Heart right ventricle (tissue), 16 donors: ENCODE measurements at places on chromosomes 6 and 20. TPM values are rescaled to one million over a fixed set of nuclear protein-coding genes. Genes with fewer than 3 reads are reported as not detected.

DNA sequence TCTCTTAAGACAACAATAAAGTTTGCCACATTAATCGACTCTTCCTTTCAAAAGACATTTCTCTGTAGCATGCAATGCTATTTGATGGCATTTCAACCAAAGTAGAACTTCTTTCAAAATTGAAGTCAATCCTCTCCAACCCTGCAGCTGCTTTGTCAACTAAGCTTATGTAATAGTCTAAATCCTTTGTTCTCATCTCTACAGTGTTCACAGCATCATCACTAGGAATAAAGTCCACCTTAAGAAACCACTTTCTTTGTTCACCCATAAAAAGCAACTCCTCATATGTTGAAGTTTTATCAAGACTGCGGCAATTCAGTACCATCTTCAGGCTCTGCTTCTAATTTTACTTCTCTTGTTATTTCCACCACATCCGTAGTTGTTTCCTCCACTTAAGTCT, 11.5 kb upstream of the BLOC1S5 start:
- peaks cover 13% of the 10 kb centered on the region for H3K4me1 ChIP-seq
- no peaks in the 10 kb centered on the region for H3K27me3 ChIP-seq
- H3K36me3 ChIP-seq = no peaks in the 10 kb centered on the region
- no peak for DNase-seq

GRCh38 chr6:163756079-163756478, 341.6 kb downstream of the QKI start:
- no peaks in the 10 kb centered on the region for H3K27me3 ChIP-seq
- no peak overlapping the region for H3K27ac ChIP-seq
- H3K4me3 ChIP-seq = no peak overlapping the region
- H3K4me1 ChIP-seq = no peaks in the 10 kb centered on the region
- DNase-seq = no peak

AGPAT4 gene
- total RNA-seq = 2.6 TPM

GRCh38 chr6:105196076-105196475, 16.3 kb upstream of the POPDC3 start:
- H3K4me1 ChIP-seq = no peaks in the 10 kb centered on the region
- no peaks in the 10 kb centered on the region for H3K36me3 ChIP-seq
- no peak overlapping the region for H3K4me3 ChIP-seq
- H3K27ac ChIP-seq = no peak overlapping the region
- H3K27me3 ChIP-seq = no peaks in the 10 kb centered on the region

DNA sequence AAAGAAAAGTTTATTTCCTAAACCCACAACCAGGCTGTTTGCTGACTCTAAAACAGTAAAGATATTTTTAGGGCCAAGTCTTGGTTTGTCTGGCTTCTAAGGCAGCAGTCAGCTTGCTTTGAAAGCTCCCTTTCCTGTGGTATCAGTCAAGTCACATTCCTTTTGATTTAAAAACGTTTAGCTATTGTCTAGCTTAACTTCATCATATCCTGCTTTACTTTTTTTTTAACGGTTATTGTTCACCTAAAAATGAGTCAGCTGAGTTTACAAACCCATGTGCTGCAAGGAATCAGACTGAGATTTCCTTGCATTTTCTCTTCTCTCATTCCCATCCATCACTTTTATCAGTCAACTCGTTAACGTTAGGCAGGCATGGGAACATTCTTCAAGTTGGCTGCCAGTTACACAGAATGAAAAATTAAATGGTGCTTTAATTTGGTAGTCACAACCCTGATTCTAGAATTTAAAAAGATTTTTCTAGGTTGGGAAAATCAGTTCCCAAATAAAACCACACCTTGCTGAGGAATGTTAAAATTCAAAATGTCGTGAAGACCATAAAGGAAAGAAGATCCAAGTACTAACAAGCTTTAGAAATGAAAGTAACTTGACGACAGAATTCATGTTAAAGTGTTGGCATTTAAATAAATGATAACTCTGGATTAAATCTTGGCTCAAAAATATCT, 45.9 kb downstream of the ELOVL5 start:
- no peak for DNase-seq
- no peaks in the 10 kb centered on the region for H3K36me3 ChIP-seq
- peaks cover 75% of the 10 kb centered on the region for H3K4me1 ChIP-seq
- H3K27ac ChIP-seq = peak overlapping the region; percentile 83
- no peaks in the 10 kb centered on the region for H3K27me3 ChIP-seq

DNA sequence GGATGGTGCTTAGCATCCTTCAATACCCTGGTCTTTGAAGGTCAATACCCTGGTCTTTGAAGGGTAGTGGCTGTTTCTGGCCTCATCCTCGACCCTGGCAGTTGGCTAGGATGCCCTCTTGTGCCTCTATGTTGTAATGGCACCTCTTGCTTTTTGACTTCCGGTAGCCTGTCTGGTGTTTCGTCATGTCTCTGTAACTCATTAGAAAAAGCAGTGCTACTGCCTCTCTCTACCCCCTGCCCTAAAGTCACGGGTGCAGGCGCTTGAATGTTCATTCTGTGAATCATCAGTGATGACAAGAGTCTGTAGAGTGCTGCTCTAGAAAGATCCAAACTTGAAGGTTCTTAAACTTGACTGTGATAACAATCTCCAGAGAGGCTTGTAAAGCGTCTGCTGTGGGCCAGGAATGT, 28.3 kb downstream of the RSPO4 start:
- H3K4me3 ChIP-seq = no peak overlapping the region
- no peak for DNase-seq
- H3K36me3 ChIP-seq = no peaks in the 10 kb centered on the region

- no peak for DNase-seq
- no peak overlapping the region for H3K27ac ChIP-seq
- no peak overlapping the region for H3K4me3 ChIP-seq
- H3K27me3 ChIP-seq = no peaks in the 10 kb centered on the region
Observed at GRCh38 chr20:39532205-39532604, 570.1 kb downstream of the DHX35 start.

GRCh38 chr6:32127409-32127716, 683 bp downstream of the ATF6B start:
- H3K36me3 ChIP-seq = peaks cover 33% of the 10 kb centered on the region
- peaks cover 28% of the 10 kb centered on the region for H3K4me1 ChIP-seq
- peak overlapping the region; percentile 81 for H3K27ac ChIP-seq
- peak overlapping the region; percentile 60 for H3K4me3 ChIP-seq
- H3K27me3 ChIP-seq = no peaks in the 10 kb centered on the region

- H3K27me3 ChIP-seq = no peaks in the 10 kb centered on the region
- no peak for DNase-seq
- no peak overlapping the region for H3K27ac ChIP-seq
- H3K4me3 ChIP-seq = no peak overlapping the region
- no peaks in the 10 kb centered on the region for H3K36me3 ChIP-seq
- no peaks in the 10 kb centered on the region for H3K4me1 ChIP-seq
Observed at GRCh38 chr6:2534406-2535042, 216.2 kb downstream of the MYLK4 start.

DNA sequence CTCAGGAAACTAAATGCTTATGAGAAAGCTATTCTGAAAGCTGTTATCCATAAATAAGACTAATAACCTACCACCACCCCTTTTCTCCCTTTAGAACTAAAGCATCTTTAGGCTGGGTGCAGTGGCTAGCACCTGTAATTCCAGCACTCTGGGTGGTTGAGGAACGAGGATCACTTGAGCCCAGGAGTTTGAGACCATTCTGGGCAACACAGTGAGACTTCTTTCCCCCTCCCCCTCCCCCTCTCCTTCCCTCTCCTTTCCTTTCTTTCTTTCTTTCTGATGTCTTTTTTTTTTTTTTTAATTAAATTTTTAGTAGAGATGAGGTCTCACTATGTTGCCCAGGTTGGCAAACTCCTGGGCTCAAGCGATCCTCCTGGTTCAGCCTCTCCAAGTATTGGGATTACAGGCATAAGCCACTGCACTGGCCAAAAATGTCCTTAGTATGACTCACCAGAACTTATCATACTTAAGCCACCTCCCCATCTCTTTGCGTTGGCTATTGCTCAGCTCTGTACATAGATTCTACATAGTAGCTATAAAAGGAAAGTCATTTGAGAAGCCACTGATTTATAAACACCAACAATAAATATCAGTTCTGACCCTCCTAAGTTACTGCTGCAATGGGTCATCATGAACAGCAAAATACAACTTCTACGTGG, 54.8 kb upstream of the SPDEF start:
- H3K36me3 ChIP-seq = peaks cover 24% of the 10 kb centered on the region
- no peaks in the 10 kb centered on the region for H3K27me3 ChIP-seq
- peaks cover 12% of the 10 kb centered on the region for H3K4me1 ChIP-seq
- no peak overlapping the region for H3K4me3 ChIP-seq

ADGRB3 gene
- 1.7 TPM for total RNA-seq

DNA sequence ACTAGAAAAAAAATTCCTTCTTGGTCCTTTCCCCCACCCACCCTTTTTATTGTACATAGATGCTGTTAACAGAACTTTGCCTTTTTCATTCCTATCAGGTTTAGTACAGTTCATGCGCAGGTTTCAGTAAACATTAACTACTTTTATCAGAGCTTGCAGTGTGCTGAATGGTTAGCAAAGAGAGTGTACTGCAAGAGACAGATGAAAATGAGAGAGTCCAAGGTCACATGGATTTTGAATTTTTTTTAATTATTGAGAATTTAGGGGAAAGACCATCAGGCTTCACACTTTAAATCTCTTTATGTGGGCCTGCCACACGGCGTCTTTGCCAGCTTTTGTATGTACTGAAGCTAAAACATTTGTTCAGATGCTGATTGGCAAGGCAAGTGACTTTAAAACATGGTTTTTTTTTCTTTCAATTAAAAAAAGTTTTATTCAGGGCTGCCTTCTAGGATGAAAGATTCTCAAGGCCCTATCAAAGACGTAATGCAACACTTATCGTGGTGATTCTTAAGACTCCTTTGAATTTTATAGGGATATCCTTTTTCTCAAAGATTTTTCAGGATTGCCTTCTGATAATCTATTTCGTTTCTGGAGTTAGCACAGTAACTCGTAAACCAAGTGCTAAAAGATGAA, 32.2 kb downstream of the RREB1 start:
- H3K4me3 ChIP-seq = peak overlapping the region; percentile 64
- H3K4me1 ChIP-seq = peaks cover 57% of the 10 kb centered on the region
- H3K36me3 ChIP-seq = no peaks in the 10 kb centered on the region
- H3K27me3 ChIP-seq = no peaks in the 10 kb centered on the region

- H3K4me1 ChIP-seq = no peaks in the 10 kb centered on the region
Observed at GRCh38 chr6:72959821-72960220, 265.5 kb downstream of the KHDC1L start.

DNA sequence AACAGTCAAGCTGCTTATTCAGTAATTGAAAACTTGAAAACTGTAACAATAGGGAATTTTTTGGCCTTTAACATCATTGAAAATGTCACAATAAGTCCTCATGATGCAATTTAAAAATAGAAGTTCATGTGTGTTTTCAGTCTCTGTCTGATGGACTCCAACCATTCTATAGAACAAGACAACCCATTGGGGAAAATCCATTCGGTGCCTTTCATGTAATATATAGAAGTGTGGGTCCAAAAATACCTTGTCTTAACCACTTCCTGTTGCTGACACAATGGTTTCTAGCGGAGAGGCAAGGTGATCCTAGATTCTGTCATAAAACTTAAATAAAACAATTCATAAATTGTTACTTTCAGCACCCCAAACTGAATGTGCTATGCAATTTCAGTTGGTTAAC, 1131.3 kb upstream of the MAP3K7 start:
- no peaks in the 10 kb centered on the region for H3K36me3 ChIP-seq
- no peak overlapping the region for H3K4me3 ChIP-seq
- DNase-seq = no peak

SSTR4 gene
- total RNA-seq = not detected

GRCh38 chr6:112443179-112444065, 96.3 kb downstream of the RFPL4B start:
- no peak overlapping the region for H3K4me3 ChIP-seq
- peak overlapping the region; percentile 28 for H3K27ac ChIP-seq
- H3K27me3 ChIP-seq = no peaks in the 10 kb centered on the region
- no peaks in the 10 kb centered on the region for H3K4me1 ChIP-seq

DNA sequence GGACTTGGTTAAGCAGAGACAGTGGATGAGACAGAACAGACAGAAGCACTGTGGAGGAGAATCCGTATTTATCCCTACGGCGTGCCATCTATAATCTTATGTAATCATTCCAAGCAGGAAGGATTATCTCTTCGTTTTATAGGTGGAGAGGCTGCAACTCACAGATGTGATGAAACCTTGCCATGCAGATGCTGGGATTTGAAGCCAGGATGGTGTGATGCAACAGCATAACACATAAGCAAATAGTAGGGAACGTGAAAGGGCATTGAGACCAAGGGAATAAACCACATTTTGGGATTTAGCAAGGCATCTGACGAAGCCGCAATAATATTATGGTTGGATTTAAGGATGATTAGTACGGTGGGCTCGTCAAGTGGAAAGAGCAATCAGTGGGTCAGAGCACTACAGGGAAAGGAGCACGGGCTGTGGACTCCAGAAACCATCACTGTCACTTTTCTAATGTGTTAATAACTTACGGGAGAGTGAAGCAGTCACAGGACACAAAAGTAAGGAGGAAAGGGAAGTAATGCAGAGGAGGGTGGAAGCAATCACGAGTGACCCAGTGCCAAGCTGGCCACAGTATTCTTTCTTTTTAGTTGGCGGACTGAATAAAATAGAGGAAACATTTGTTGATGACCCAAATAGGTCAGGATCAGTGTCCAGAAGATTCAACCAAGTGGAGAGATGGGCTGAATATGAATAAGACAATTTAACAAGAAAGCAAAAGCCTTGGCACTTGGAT, 119.6 kb upstream of the EDN1 start:
- H3K27me3 ChIP-seq = no peaks in the 10 kb centered on the region
- no peak overlapping the region for H3K4me3 ChIP-seq
- no peaks in the 10 kb centered on the region for H3K36me3 ChIP-seq
- no peak overlapping the region for H3K27ac ChIP-seq

DNA sequence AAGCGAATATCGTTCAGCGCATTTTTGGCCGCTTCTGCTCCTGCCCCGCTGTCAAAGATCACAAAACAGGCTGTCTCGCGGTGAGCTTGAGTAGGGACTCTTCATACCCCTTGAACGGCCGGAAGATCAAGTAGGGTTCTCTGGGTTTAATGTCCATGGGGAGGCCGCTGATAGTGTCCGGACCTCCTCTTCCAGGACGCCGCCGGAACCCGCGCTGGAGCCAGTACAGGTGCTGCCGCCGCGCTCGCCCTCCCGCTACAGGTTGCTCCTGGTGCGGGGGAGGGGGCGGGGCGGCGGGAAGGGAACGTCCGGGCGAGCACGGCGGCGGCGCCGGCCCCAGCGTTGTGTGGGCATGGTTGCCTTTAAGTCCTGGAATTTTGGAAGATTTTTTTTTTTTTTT, 67.4 kb downstream of the KHDC1L start:
- H3K4me1 ChIP-seq = no peaks in the 10 kb centered on the region
- DNase-seq = no peak
- H3K27ac ChIP-seq = no peak overlapping the region
- no peaks in the 10 kb centered on the region for H3K27me3 ChIP-seq
- no peaks in the 10 kb centered on the region for H3K36me3 ChIP-seq

GRCh38 chr6:5674141-5674540, 332.6 kb downstream of the NRN1 start:
- no peaks in the 10 kb centered on the region for H3K36me3 ChIP-seq
- no peaks in the 10 kb centered on the region for H3K27me3 ChIP-seq
- H3K4me1 ChIP-seq = no peaks in the 10 kb centered on the region
- H3K4me3 ChIP-seq = no peak overlapping the region

SUN5 gene
- total RNA-seq = not detected
